Keratinocyte (primary cell): ENCODE measurements at places on chromosomes 1 and 21.

- no peak for DNase-seq
Measured at GRCh38 chr1:221335161-221336101, 406.5 kb downstream of the DUSP10 start.

DNA sequence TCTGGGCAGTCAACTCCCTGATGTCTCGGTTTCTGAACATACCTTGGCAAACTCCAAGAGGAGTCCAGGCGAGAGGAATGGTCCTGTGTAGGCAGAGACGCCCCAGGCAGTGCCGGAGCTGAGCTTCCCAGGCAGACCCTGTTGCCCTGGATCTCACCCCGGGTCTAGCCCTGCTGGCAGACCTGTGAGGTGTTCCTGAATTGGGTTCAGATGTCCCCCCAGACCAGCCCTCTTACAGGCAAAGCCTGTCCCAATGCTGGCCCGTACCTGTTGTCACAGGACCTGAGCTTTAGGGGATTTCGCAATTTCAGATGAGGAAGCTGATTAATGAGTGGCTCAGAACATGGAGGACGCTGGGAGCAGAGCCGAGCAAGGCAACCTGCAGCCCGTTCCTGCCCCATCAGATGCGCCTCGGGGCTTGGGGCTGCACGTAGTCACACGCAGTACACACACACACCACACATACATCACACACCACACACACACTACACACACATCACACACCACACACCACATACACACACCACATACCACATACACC is 38.5 kb upstream of the PDE9A start:
- DNase-seq: peak; percentile 93

DNA sequence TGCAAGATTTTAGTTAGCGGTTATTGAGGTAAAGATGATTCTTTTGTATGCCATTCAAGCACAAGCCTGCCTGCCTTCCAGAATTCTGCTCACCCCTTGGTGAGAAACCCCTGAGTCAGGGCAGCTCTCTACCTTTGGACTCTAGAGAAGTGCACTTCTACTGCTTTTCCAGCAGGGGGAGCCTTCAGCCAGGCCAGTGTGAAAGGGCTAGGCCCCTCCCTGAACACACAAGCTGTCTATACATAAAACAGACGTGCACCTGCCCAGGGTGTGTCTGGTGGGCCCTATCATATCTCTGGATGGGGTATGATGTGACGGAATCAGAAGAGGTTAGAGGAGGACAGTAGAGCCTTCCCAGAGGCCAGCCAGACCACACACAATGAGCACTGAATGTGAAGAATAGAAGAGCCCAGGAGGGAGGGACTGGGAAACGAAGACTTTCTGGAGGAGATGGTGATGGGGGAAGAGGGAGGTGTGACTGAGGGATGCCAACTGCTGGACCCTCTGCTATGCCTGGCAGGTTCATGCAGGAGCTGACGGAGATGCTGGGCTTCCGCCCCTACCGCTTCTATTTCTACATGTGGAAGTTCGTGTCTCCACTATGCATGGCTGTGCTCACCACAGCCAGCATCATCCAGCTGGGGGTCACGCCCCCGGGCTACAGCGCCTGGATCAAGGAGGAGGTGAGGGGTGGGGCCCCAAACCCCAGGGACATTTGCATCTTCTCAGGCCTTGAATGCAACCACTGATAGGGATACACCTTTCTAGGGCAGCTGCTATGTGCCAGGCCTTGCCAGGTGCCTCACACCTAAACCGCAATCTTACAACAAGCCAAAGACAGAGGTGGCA is 13.0 kb upstream of the KCNC4 start:
- DNase-seq: peak; percentile 48

- no peak for DNase-seq
Measured at GRCh38 chr21:43305811-43306311, 121.1 kb downstream of the SIK1 start.

- no peak for DNase-seq
Measured at GRCh38 chr1:184851822-184852746, 97.4 kb upstream of the EDEM3 start.

DNA sequence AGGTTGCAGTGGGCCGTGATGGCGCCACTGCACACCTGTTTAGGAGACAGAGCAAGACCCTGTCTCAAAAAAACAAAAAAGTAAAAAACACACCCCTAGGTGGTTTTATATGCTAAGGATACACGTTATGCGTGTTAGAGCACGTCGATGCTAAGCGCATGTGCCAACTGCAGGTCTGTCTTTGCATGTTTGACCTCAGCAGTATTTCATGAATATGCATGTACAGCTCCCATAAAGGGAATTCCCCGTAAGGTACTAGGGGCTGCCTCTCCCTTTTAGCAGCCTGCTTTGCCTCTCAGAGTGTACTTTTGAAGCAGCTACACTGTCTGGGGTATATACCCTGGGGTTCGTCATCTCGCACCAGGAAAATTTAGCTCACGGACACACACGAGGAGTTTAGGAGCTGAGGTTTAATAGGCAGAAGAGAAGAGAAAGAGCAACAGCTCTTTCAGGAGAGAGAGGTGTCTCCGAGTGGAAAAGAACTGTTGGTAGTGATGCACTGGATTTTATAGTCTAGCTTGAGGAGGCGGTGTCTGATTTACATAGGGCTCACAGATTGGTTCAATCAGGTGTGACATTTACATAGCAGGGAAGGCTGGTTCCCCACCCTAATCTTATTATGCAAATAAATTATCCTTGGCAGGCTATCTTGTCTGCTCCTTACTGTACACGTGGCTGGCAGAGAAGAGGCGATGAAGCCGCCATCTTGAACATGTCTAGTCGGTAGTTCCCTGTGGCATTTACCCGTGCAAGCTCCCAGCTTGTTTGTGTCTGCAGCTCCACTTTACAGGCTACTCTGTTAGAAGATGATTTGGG is 4.2 kb upstream of the OTUD3 start:
- DNase-seq: peak; percentile 77

GRCh38 chr1:2348346-2349325 is 42.7 kb downstream of the MORN1 start:
- DNase-seq: no peak

DNA sequence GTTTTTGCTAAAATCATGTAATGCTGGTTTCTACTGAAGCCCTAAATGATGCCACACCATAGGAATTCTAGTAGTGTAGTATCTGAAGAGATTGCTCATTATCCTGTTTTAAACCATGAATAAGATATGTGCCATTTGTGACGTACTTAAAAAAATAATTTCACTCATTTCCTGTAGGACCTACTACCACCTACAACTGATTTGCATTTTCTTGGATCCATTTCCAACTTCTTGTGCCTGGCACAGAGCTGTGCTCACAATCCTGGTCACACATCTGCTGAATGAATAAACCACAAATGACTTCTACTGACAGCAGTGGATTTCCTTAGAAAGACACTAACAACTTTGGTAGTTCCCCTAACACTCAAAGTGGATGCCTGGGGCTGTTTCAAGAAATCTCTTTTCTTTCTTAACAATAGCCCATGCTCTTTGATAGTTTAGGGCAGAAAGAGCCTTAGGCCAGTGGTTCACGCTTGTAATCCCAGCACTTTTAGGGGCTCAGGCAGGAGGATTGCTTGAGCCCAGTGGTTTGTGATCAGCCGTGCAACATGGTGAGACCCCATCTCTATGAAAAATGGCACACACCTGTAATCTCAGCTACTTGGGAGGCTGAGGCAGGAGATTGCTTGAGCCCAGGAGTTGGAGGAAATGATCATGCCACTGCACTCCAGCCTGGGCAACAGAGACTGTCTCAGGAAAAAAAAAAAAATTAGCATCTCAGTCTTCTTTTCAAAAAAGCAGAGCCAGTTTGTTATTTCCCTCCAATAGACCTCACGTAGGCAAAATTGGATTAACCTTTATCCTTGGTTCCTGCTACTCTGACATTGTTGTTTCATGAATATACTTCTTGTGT is 13.0 kb upstream of the BATF3 start:
- no peak for DNase-seq

DNA sequence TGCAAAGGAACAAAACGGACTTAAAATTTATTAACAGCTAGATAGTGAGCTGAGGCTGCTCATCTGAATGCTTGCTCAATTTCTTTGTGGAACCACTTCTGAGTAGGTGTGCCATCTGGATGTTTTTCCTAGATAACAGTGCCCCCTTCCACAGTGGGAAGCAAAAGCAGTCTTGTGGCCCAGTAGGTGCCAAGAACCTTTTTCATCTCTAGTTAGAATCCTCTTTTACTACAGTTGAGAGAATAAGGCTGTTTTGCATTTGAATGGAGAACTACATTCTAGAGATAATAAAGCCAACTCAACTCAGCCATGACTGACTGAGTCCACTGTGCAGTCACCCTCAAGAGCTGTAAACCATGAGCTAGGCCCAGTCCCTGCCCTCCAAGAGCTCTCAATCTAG is 13.3 kb downstream of the F3 start:
- DNase-seq: no peak

DNA sequence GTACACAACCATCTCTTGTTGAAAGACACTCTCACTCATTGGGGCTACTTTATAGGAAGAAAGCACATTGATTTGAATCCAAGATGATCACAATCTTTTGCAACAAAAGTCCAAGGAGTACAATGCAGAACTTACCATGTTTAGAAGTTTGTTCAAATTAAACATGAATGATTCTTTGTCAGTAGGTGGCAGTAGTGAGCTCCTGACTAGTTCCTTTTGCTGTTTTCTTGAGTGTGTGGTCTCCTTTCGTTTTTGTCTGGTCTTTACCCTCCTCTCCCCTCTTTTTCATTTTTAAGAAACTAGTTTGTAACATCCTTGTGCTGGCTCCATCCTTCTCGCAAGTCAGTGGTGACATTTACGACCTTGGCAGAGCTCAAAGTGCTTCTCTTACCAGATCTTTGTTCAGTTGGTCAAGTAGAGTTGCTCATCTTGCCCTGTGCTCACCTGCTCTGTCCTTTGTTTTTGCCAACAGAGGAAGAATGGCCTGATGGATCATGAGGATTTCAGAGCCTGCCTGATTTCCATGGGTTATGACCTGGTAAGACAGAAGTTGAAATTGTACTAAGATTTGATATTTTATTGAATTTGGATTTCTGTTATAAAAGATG is 35.7 kb upstream of the MTR start:
- peak; percentile 9 for DNase-seq

GRCh38 chr21:36654324-36654723 is 44.6 kb upstream of the SIM2 start:
- no peak for DNase-seq

DNA sequence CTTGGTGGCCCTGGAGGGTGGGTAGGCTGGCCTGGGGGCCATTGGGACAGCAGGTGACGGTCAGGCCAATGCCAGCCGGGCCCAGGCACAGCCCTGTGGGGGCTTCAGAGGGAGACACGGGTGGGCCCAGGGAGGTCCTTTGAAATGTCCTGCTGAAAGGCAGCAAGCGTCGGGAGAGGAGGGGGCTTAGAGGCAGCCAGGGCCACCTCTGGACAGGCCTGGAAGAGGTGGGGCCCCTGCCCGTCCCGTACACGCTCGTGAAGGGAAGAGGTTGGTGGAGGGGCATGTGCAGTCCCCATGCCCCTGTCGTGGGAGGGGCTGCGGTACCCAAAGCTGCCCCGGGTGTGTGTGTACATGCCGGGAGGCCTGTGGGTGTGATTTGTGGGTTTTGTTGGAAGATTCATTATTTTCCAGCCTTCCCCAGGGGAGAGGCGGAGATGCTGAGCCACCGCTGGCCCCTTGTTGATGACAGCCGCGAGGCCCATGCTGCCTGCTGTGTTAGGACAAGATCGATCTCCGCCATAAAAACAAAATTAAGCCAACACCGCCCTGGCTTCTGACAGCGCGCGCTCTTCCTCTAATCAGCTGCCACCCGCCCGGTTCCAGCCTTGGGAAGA is 3.4 kb upstream of the PLCH2 start:
- DNase-seq: no peak

DNA sequence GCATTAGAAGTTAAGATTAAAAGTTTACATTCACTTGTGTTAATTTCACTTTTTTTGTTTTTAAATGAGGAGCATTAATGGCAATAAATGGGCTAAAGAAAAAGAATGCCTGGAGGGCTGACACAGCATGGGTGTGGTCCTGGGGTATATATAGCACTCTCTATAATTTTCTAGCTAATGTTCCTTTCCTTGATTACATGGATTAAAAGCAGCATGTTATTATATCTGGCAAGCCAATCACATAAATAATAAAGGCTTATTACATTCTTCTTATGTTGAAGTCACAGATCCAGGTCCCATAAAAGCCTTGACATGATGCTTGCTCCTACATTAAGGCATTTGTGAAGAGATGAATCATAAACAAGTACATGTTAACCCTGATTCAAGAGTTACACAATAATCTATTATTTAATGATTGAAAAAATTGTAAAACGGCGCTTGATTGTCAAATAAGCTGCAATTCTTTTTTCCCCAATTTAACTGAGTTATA is 91.4 kb downstream of the LYPLAL1 start:
- DNase-seq: no peak
